Activated CD4-positive, alpha-beta T cell treated with anti-CD3 and anti-CD28 coated beads, Interleukin-2, amount 10 ng/mL, durations not matched to agents 24 days and 14 days (primary cell): ENCODE measurements at places on chromosomes 11 and 22. TPM values are rescaled to one million over a fixed set of nuclear protein-coding genes. Genes with fewer than 3 reads are reported as not detected.

The PLXNB2 gene
- total RNA-seq, result 9.0 and 9.5 TPM in 2 replicates

- DNase-seq, result no peak
Observed at GRCh38 chr11:64498136-64498535, 92.9 kb upstream of the SLC22A12 start.

DNA sequence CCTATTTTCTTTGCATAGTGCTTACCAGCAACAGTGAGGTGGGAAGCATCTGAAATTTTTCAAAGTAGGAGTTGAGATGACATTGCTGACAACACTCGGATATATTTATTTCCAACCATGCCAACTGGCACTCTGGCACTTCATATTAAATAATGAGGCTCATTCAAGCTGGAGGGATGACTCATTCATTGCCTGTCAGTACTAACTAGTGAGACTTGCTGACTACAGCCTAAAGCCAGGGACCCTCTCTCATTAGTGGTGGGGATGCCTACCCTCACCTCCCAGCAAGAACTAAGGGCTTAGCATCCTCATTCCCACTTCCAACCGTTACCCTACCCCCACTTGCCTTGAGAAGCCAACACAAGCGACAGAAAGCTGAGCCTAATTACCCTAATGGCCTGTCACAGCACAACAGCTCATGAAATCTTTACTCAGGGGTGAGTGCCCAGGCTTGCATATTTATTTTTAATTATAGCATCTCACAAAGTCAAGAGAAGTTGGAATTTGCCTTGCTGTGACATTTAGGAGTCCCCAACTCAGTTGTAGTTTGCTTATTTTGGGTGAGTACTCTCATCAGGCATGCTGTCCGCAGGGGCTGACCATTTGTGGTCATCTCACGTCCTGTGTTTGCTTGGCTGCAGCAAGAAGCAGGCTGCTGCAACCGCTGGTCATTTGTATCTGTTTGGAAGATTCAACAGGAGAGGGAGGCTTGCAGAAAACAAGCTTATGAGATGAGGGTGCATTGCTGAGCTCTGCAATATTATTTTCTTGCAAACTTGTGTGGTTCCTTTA is 181.6 kb upstream of the POU2AF2 start:
- DNase-seq, result no peak

GRCh38 chr11:64198511-64198910 is 8.0 kb upstream of the FERMT3 start:
- no peak for DNase-seq

DNA sequence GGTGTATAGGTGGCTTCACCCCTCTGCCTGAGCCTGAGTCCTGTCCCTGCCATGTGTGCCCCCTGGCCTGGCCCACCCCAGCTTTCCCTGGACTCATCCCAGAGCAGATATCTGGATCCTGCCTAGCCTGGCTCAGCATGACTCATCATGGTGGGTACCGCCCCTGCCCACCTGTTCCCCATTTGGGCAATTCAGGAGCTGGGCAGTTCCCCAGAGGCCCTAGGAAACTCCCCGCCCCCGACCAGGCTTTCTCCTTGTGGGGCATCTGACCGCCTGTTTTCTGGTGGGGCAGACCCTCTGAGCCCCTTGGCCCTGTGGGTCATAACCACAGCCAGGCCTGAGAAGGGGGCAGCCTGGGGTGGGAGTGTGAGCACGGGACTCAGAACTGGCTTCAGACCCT is 4.4 kb downstream of the TSPO start:
- no peak for DNase-seq

DNA sequence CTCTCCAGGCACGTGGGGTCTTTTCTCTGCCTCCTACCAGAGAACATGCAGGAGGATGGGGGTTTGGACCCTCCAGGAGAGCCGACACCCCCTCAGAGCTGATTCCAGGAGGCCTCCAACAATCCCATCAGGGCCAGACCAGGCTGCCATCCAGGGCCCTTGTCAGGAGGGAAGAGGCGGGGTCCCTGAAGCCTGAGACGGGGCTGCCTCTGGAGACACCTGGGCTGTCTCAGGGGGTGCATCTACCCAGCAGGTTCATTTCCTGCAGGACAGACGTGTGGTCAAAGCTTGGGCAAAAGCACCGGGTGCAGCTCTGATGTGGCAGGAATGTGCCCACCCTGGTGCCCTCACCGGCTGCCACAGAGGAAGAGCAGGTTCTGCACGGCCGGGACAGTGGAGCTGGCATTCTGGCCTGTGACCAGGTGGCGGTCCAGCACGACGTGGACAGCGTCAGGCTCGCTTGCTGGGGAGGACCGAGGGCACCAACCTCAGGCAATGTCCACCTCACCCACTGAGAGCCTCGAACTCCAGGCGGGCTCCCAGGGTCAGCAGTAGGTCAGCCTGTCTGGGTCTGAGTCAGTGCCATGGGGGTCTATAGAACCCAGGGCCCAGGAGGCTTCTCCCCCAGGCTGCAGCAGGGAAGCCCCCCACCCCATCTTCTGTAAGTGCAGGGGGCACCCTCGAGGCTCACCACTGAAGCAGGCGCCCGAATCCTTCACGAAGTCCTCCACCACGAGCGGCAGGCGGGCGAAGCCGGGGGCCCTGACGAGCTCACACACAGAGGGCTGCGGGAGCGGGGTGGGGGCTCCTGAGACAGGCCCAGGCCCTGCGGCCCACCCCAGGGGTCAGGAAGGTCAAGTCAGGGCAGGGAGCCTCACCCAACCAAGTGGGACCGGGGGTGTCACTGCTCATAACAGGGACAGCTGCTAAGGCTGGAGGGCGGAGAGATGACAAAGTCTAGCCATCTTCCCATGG is 6.4 kb downstream of the GATD1 start:
- DNase-seq, result peak; percentile 55

The OR8G5 gene
- total RNA-seq, result not detected in 2 replicates

The OR51B5 gene
- not detected in 2 replicates for total RNA-seq

DNA sequence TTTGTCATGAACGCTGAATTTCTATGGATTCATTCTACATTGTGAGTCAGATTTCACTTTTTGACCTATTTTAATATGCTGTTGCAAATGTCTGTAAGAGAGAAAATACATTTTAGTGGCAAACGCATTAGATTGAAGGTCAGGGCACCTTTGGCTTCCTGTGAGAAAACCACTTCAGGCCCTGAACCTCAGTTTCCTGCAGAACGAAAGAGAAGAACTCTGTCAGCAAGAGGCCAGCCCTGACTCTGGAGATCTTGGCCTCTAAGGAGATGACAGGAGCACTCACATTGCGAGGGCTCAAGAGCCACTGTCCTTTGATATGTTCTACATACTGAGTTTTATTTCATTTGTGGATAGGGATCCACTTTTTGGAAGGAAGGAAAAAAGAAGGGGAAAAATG is 83.6 kb downstream of the KCNJ1 start:
- no peak for DNase-seq

DNA sequence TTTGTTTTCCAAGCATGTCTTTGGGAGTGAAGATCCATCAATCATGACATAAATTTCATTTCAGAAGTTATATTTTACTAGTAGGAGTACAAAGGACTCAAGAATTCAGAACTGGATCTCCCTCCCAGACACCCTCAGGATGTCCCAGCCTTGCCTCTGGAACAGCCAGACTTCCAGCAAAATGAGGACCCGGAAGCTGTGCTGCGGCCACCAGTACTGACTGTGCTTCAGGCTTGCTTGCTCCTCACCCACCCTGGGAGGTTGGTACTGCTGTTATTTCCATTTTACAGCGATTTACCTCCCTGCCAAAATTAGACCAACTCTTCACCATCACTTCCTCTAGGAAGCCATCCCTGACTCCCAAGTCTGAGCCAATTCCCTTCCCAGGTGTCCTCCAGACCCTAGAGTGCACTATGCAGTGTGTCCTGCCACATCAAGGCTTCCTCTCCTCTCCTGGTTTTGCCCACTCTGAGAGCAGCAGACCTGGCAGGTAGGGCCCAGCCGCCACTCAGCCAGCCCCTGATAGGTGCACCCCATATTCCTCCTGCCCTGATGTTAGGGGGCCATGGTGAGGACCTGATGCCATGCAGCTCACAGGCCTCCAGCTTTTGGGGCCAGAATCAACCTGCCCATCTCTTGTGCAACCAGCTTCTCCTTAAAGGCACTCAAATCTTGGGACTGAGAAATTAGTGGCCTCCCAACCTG is 47.3 kb upstream of the WNT7B start:
- no peak for DNase-seq

- DNase-seq, result no peak
Observed at GRCh38 chr11:133887692-133888332, 42.5 kb upstream of the SPATA19 start.

DNA sequence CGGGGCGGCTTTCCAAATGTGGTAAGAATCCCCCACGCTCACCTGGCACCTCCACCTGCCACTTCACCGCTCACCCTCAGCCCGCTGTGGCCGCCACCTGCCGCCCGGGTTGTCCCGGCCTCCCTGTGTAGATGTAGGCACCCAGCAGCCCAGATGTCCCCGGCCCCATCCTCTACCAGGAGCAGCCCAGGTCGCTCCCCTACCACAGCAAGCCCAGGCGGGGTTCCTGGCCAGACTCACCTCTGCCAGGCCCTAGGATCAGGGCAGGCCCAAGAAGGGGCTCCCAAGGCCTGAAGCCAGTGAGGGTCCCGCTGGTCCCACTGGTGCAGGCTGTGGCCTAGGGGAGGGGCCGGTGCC is 27.4 kb downstream of the MOB2 start:
- DNase-seq, result no peak

The PDHX gene
- total RNA-seq, result 31.0 and 35.7 TPM in 2 replicates
